ENCODE measurements at places on chromosomes 7 and 10. TPM values are rescaled to one million over a fixed set of nuclear protein-coding genes. Genes with fewer than 3 reads are reported as not detected.

NEBL gene
- total RNA-seq = 8.4 TPM

PTF1A gene
- total RNA-seq = not detected

- H3K4me1 ChIP-seq = peaks cover 19% of the 10 kb centered on the region
- no peak for DNase-seq
- H3K36me3 ChIP-seq = no peaks in the 10 kb centered on the region
These were observed 36.8 kb downstream of the HK1 start for GRCh38 chr10:69315100-69315542.

ELOVL3 gene
- total RNA-seq = 0.23 TPM

- no peaks in the 10 kb centered on the region for H3K4me1 ChIP-seq
- DNase-seq = no peak
- no peak overlapping the region for H3K4me3 ChIP-seq
These were observed 143.5 kb downstream of the TFPI2 start for GRCh38 chr7:93747019-93747418.

- no peak overlapping the region for H3K27ac ChIP-seq
- DNase-seq = no peak
- no peaks in the 10 kb centered on the region for H3K4me1 ChIP-seq
- no peaks in the 10 kb centered on the region for H3K27me3 ChIP-seq
These were observed 130.6 kb downstream of the MPP7 start for GRCh38 chr10:28172223-28172610.

UCMA gene
- total RNA-seq = not detected

SLC18A2 gene
- 0.05 TPM for total RNA-seq

Measured in neural crest cell (in vitro differentiated cells).